ENCODE measurements at places on chromosomes 2 and 18. TPM values are rescaled to one million over a fixed set of nuclear protein-coding genes. Genes with fewer than 3 reads are reported as not detected.

- no peaks in the 10 kb centered on the region for H3K36me3 ChIP-seq
- H3K27me3 ChIP-seq = no peaks in the 10 kb centered on the region
Observed at GRCh38 chr2:132656266-132656975, 13.6 kb downstream of the LYPD1 start.

DNA sequence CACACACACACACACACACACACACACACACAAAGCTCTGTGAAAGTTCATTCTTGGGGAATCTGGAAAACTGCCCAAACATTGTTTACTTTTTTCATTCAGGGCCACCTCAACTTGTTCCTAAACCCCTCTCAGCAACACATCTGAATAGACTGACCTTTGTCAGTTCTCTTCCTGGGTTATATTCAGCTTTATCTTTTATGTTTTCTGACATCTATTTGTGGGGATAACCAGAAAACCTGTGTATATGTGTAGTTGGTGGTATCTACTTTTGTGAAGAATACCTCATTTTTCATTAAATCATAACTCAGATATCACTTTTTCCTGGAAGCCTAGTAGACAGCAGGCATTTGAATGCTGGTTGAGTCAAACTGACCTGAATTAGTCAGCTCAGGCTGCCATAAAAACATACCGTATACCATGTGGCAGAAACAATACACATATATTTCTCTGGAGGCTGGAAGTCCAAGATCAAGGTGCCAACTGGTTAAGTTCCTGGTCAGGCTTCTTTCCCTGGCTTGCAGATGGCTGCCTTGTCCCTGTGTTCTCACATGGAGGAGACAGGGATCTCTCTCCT is 11.0 kb upstream of the RNF144A start:
- no peak for DNase-seq
- H3K4me1 ChIP-seq = no peaks in the 10 kb centered on the region
- H3K27me3 ChIP-seq = no peaks in the 10 kb centered on the region
- no peak overlapping the region for H3K4me3 ChIP-seq

Gene KLHL41
- 0.31 TPM for total RNA-seq

DNA sequence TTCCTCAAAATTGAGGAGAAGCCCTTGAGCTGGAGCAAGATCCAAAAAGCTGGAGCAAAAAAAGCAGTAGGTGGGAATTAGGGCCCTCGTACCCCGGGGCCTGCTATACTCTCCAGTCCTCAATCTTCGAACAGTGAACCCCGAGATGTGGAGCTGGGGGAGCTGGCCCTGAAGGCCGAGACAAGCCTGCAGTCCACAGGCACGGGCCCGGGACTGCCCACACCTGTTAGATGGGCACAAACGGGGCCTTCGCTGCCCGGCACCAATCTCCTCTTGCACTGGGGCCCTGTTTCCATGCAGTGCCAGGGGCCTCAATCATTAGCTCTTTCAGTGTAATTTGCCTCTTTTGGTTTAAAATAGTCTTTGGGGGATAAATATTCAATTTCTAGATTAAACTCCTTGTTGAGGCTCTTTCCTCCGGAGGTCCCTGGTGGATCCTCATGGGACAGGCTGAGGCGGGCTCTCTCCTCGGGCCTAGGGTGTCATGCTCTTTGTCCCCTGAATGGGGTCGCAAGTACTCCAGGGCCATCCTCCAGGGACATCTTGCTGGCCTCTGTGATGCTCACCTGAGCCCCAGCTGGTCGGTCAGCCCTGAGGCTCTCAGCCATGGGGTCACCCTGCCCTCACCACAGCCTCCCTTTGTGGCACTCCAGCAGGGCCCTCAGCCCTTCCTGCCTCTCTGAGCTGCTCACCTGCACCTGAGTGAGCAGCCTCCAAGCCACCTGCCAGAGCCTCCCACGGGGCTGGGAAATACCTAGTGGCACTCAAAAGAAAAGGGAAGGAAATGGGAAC is 223.6 kb downstream of the ALPK2 start:
- no peak overlapping the region for H3K4me3 ChIP-seq
- peaks cover 4% of the 10 kb centered on the region for H3K4me1 ChIP-seq
- no peaks in the 10 kb centered on the region for H3K36me3 ChIP-seq
- no peak overlapping the region for H3K27ac ChIP-seq
- DNase-seq = no peak

DNA sequence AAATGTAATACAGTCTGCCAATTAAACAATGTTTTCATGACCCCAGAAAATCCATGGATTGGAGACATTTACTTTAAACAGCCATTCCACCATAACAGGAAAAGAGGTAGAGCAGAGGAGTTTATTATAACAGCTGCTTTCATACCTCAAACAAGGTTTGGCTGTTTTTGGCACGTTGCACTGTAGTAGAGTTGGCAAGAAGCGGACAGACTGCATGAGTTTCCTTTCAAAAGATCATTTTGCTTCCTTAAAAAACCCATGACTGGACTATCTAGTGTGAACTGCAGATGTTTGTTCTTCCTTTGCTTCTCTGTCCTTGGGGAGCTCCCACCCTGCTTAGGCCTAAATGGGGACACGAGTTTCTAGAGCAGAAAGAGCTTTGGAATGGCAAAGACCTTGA is 108.5 kb upstream of the THOC1 start:
- H3K27me3 ChIP-seq = no peaks in the 10 kb centered on the region
- H3K4me3 ChIP-seq = no peak overlapping the region
- peaks cover 12% of the 10 kb centered on the region for H3K4me1 ChIP-seq
- DNase-seq = no peak
- H3K36me3 ChIP-seq = no peaks in the 10 kb centered on the region
- no peak overlapping the region for H3K27ac ChIP-seq

DNA sequence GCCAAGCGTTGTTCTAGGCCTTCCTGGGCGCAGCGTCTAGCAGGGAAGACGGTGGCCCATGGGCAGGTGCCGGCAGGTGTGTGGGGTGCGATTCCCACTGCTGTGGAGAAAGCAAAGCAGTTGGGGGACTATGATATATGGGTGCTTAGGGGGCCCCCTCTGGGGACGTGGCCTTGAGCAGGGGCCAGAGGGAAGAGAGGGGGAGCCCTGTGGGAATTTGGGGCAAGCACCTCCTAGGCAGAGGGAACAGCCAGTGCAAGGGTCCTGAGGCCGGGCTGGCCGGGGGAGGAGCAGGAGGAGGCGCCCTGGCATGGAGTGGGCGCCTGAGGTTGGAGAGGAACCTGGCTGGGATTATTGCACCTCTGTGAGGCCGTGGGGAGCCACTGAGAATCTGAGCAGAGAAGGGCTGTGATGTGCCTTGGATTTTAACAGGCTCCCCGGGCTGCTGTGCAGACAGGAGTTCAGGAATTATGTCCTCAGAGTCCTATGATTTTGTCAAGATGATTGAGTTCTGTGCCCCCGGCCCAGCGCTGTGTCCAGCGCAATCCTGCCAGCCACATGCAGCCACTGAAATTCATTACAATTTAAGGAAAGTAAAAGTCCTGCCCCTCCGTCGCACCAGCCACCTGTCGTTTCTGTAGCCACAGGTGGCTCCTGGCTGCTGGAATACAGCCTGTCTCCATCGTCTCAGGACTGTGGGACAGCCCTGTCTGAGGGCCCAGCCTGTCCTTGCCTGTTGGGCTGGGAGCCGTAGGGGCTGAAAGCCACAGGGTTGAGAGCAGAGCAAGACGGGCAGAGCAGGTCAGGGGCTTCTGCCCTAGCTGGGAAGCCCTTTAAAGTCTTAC is 9.1 kb upstream of the KLHL30 start:
- H3K27me3 ChIP-seq = no peaks in the 10 kb centered on the region
- no peaks in the 10 kb centered on the region for H3K36me3 ChIP-seq
- H3K27ac ChIP-seq = no peak overlapping the region
- DNase-seq = no peak
- no peak overlapping the region for H3K4me3 ChIP-seq

DNA sequence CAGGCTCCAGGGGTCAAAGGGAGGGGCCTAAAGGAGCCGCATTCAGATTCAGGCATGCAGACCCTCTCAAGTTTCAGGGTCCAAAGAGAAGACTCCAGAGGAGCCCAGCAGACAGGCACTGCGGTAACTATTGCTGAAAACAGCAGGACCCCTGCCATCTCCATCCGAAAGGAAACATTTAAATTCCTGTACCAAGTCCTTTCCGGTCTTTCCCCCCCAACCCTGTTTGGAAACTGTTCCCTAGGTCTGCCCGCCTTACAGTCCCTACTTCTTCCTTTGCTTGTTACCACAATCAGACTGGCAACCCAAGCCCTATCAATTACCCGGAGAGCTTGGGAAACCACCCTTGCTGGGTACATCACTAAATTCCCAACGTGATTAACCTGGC is 82.0 kb downstream of the DNMT3A start:
- DNase-seq = peak; percentile 83
- H3K4me1 ChIP-seq = peaks cover 56% of the 10 kb centered on the region
- peak overlapping the region; percentile 78 for H3K27ac ChIP-seq
- no peaks in the 10 kb centered on the region for H3K36me3 ChIP-seq
- peak overlapping the region; percentile 35 for H3K4me3 ChIP-seq

Gene POTEC
- 0.06 TPM for total RNA-seq

- no peaks in the 10 kb centered on the region for H3K36me3 ChIP-seq
- peaks cover 21% of the 10 kb centered on the region for H3K4me1 ChIP-seq
- H3K4me3 ChIP-seq = no peak overlapping the region
- H3K27me3 ChIP-seq = no peaks in the 10 kb centered on the region
- H3K27ac ChIP-seq = no peak overlapping the region
Observed at GRCh38 chr18:6885006-6885481, 155.5 kb downstream of the ARHGAP28 start.

DNA sequence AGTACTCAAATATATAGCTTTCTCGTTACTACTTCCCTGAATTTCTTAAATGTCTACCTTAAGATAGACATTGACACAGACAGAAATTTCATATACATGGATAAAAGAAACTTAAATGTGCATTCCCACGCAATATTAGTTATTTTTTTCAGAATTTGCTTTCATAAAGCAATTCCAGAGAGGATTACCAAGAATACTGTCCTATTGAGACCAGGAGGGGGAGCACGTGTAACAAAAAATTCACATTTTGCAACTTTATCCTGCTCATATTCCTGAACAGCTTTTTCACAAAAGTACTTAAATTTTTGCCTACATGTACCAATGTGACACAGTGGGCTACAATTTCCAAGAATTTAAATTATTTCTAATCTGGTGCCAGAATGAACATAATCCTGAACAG is 30.7 kb upstream of the ERCC3 start:
- H3K27me3 ChIP-seq = no peaks in the 10 kb centered on the region
- no peak overlapping the region for H3K27ac ChIP-seq
- no peaks in the 10 kb centered on the region for H3K4me1 ChIP-seq
- no peak overlapping the region for H3K4me3 ChIP-seq
- H3K36me3 ChIP-seq = peaks cover 5% of the 10 kb centered on the region
- peak; percentile 15 for DNase-seq

Gene MARCHF4
- 0.46 TPM for total RNA-seq

DNA sequence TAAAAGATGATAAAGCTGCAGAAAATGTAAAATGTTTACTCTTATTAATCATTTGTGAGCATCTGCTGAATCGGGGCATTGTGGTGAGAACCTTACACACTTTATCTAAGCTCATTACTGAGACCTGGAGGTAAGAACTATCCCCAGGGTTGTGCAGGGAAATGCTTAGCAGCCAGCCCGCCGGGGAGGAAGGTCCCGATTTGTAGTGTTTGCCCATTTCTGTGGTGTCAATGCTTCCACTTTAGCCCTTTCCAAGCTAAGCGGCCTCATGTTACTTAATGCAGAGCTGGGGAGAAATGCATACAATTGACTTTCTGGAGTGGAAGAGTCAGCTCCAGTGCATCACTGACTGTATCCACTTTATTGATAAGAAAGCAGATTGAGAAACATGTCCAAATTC is 20.8 kb upstream of the KCNK3 start:
- H3K27ac ChIP-seq = no peak overlapping the region
- no peaks in the 10 kb centered on the region for H3K27me3 ChIP-seq
- no peak for DNase-seq
- H3K4me1 ChIP-seq = peaks cover 4% of the 10 kb centered on the region

DNA sequence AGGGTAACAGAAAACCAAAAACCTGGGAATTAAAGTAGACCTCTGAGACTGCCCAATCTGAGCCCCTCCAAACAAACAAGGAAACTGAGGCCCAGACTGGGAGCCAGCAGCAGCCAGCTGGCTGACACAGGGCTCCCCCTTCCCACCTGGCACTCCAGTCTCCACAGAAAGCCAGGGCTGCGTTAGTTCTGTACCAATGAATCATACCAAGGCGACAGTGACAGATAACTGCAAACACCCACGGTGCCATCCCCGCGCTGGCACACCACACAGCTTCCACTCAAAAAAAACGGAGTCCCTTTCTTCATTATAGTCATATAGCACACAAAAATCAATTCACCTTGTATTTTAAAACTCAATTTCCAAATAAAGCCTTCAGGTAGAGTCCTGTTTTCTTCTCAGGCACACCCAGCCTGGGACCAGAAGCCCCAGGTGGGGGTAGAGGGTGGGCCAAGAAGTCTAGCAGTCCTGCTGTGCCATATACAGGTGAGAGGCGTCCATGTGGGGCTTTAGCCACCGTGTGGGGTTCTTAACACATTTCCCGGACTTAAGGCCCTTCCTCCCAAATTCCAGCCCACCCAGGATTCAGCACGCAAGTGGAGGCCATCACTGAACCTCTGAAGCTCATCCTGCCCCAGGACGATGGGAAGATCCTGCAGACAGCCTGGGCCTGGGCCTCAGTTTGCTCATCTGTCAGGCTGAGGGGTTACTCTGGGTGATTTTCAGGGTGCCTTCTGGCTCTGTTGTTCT is 1.2 kb downstream of the PER2 start:
- H3K4me3 ChIP-seq = peak overlapping the region; percentile 74
- H3K27ac ChIP-seq = no peak overlapping the region
- peaks cover 23% of the 10 kb centered on the region for H3K27me3 ChIP-seq
- peaks cover 26% of the 10 kb centered on the region for H3K4me1 ChIP-seq
- no peaks in the 10 kb centered on the region for H3K36me3 ChIP-seq
- no peak for DNase-seq

- no peak for DNase-seq
- H3K36me3 ChIP-seq = peaks cover 8% of the 10 kb centered on the region
- no peaks in the 10 kb centered on the region for H3K4me1 ChIP-seq
- H3K27ac ChIP-seq = no peak overlapping the region
Observed at GRCh38 chr2:232731470-232731869, 34.3 kb downstream of the GIGYF2 start.

- H3K4me1 ChIP-seq = no peaks in the 10 kb centered on the region
- H3K36me3 ChIP-seq = no peaks in the 10 kb centered on the region
- no peak overlapping the region for H3K27ac ChIP-seq
- H3K27me3 ChIP-seq = no peaks in the 10 kb centered on the region
Observed at GRCh38 chr2:228446734-228447133, 265.2 kb upstream of the SPHKAP start.

- no peaks in the 10 kb centered on the region for H3K36me3 ChIP-seq
- no peak overlapping the region for H3K4me3 ChIP-seq
- no peak overlapping the region for H3K27ac ChIP-seq
- no peaks in the 10 kb centered on the region for H3K4me1 ChIP-seq
- DNase-seq = no peak
- H3K27me3 ChIP-seq = no peaks in the 10 kb centered on the region
Observed at GRCh38 chr2:9408641-9409151, 14.6 kb downstream of the ITGB1BP1 start.

- H3K27ac ChIP-seq = no peak overlapping the region
- H3K27me3 ChIP-seq = no peaks in the 10 kb centered on the region
- H3K4me1 ChIP-seq = peaks cover 11% of the 10 kb centered on the region
- no peak for DNase-seq
- no peak overlapping the region for H3K4me3 ChIP-seq
Observed at GRCh38 chr2:12173271-12173942, 427.0 kb downstream of the LPIN1 start.

GRCh38 chr2:26770986-26771586 is 7.0 kb downstream of the SLC35F6 start:
- H3K27me3 ChIP-seq = no peaks in the 10 kb centered on the region
- no peaks in the 10 kb centered on the region for H3K36me3 ChIP-seq
- peaks cover 3% of the 10 kb centered on the region for H3K4me1 ChIP-seq
- no peak overlapping the region for H3K4me3 ChIP-seq
- DNase-seq = no peak
- no peak overlapping the region for H3K27ac ChIP-seq

All from neural progenitor cell (in vitro differentiated cells).